ENCODE measurements at places on chromosomes 13 and 19.

DNA sequence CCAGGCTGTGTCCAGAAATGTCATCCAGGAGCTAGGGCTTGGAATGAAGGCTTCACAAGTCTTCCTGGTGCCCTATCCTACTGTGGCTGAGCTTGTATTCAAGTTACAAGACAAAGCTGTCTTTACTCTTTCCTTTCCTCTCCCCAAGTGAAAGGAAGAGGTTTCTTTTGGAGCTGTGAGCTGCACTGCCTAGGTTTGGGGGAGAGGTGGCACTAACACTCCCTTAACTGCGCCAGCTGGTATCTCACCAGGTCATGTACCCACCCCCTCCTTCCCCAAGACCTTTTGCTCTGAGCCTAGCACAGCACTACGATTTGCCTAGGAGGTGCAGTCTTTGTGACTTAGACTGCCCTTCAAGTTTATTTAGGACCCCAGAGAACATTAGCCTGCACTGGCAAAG lies 2053.6 kb upstream of the PRR20A start:
- DNase-seq: no peak
- H3K4me1 ChIP-seq: no peaks in the 10 kb centered on the region
- H3K27me3 ChIP-seq: no peaks in the 10 kb centered on the region
- no peak overlapping the region for H3K4me3 ChIP-seq
- H3K27ac ChIP-seq: no peak overlapping the region

DNA sequence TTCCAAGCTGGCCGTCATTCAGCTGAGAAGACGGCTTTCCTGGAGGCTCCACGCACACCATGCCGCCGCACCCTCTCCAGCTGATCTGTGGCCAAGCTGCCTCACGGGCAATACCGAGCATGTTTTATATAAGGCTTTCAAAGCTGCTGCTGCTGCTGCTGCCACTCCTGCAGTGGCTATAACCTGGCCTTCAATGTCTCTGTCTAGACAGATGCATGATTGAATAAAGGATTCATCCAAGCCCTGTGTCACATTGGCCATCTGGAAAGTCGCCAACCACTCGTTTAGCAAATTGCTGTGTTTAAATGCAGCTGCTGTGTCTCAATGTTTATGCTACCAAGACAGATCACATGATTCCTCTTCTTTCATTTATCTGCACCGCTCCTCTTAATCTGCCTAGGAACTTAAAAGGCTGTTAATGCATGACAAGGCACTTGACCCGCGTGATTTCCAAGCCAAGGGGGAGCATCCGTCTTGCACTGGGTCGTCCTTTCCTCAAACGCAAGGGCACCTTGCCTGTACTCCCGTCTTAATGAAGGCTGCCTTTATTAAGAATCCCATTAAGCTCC lies 114.3 kb downstream of the TEX26 start:
- H3K36me3 ChIP-seq: no peaks in the 10 kb centered on the region
- no peak overlapping the region for H3K4me3 ChIP-seq
- no peak for DNase-seq

- no peaks in the 10 kb centered on the region for H3K36me3 ChIP-seq
- H3K27ac ChIP-seq: no peak overlapping the region
- H3K4me1 ChIP-seq: no peaks in the 10 kb centered on the region
- no peak overlapping the region for H3K4me3 ChIP-seq
- DNase-seq: no peak
These were observed 516.5 kb downstream of the SUCLA2 start for GRCh38 chr13:47484548-47484947.

GRCh38 chr19:9917321-9917720 lies 19.0 kb downstream of the OLFM2 start:
- peaks cover 9% of the 10 kb centered on the region for H3K27me3 ChIP-seq
- no peaks in the 10 kb centered on the region for H3K36me3 ChIP-seq
- no peak overlapping the region for H3K4me3 ChIP-seq
- peaks cover 6% of the 10 kb centered on the region for H3K4me1 ChIP-seq
- DNase-seq: no peak

- no peaks in the 10 kb centered on the region for H3K4me1 ChIP-seq
- no peak overlapping the region for H3K27ac ChIP-seq
- peaks cover 52% of the 10 kb centered on the region for H3K36me3 ChIP-seq
- no peak for DNase-seq
- no peaks in the 10 kb centered on the region for H3K27me3 ChIP-seq
- no peak overlapping the region for H3K4me3 ChIP-seq
These were observed 16.8 kb upstream of the AKAP8 start for GRCh38 chr19:15396436-15396835.

DNA sequence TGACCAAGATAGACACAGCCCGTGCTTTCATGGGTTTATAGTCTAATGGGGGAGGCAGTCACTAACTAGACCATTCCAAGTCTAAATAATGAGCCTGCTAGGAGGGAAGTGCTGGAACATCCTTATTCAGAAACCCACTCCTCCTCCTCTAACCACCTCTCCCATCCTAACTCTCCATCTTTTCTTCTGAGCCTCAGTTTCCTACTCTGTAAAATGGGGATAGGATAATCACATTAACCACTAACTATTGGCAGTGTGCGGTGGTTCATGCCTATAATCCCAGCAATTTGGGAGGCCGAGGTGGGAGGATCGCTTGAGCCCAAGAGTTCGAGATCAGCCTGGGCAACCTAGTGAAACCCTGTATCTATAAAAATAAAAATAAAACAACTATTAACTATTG lies 68.7 kb downstream of the MAP4K1 start:
- H3K27me3 ChIP-seq: no peaks in the 10 kb centered on the region
- no peak overlapping the region for H3K4me3 ChIP-seq
- no peak for DNase-seq
- H3K27ac ChIP-seq: no peak overlapping the region
- peaks cover 18% of the 10 kb centered on the region for H3K4me1 ChIP-seq

DNA sequence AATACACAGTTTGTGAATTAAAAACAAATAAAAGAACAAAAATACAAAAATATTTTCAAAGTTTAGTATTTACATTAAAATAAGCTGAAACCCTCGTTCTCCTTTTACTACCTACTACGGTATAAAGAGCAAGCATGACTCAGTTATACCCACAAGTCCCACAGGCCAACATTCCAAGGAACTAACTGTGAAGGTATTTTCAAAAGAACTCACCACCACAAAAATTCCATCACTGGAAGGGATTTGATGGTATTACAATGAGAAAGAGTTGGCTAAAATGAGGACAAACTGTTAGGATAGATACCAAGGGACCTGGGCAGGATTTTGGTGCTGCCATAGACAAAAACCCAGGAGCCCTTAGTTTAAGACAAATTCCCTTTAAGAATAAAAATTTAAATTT lies 122.7 kb downstream of the TBC1D4 start:
- H3K4me1 ChIP-seq: no peaks in the 10 kb centered on the region
- H3K4me3 ChIP-seq: no peak overlapping the region
- H3K27ac ChIP-seq: no peak overlapping the region
- no peaks in the 10 kb centered on the region for H3K36me3 ChIP-seq
- H3K27me3 ChIP-seq: no peaks in the 10 kb centered on the region

DNA sequence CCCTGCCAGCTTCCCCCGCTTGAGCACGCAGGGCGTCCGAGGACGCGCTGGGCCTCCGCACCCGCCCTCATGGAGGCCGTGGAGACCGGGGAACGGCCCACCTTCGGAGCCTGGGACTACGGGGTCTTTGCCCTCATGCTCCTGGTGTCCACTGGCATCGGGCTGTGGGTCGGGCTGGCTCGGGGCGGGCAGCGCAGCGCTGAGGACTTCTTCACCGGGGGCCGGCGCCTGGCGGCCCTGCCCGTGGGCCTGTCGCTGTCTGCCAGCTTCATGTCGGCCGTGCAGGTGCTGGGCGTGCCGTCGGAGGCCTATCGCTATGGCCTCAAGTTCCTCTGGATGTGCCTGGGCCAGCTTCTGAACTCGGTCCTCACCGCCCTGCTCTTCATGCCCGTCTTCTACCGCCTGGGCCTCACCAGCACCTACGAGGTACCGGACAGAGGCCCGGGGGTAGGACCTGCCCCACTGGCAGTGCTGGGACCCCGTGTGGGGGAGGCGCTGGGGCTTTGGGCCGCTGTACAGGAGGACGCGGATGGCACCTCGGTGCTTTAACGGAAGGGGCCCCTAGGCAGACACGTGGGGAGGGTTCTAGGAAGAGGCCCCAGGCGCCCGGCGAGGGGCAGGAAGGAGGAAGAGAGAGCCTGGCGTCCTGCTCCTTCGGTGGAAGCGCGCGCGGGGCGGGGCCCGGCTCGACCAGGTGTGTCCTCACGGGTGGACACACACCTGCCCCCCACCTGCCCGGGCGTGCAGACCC lies 681 bp downstream of the SLC5A5 start:
- H3K4me3 ChIP-seq: no peak overlapping the region
- no peaks in the 10 kb centered on the region for H3K36me3 ChIP-seq
- DNase-seq: no peak
- H3K4me1 ChIP-seq: peaks cover 3% of the 10 kb centered on the region
- H3K27me3 ChIP-seq: peaks cover 4% of the 10 kb centered on the region

DNA sequence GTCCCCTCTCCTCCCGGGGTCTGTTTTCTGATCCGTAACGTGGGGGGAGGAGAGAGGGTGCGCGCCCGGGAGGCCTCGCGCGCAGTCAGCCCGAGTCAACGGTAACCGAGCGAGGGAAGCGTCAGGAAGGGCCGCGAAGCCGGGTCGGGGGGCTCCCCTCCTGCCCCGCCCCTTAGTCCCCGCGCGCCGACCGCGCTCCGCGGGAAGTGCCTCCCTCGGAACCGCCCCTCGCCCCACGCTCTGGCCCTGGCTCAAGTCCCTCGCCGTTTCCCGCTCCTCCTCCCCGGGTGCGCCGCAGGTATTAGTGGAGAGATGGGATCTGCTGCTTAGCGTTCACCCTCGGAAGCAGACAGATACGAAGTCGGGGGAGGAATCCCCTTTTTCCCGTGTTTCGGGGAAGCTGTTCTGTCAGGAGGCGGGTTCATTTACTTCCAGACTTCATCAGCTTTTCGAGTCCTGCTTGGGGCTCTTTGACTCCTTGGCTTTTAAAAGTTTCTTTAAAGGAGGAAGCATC lies 770 bp downstream of the HNRNPM start:
- peak overlapping the region; percentile 85 for H3K4me3 ChIP-seq
- no peak for DNase-seq
- peak overlapping the region; percentile 85 for H3K27ac ChIP-seq

- H3K36me3 ChIP-seq: no peaks in the 10 kb centered on the region
- H3K27ac ChIP-seq: no peak overlapping the region
- H3K27me3 ChIP-seq: no peaks in the 10 kb centered on the region
- no peaks in the 10 kb centered on the region for H3K4me1 ChIP-seq
These were observed 470.0 kb downstream of the TSHZ3 start for GRCh38 chr19:30879225-30879624.

GRCh38 chr19:7933828-7934725 lies 8.1 kb upstream of the CTXN1 start:
- no peaks in the 10 kb centered on the region for H3K27me3 ChIP-seq
- H3K36me3 ChIP-seq: peaks cover 13% of the 10 kb centered on the region
- no peak overlapping the region for H3K4me3 ChIP-seq
- H3K27ac ChIP-seq: no peak overlapping the region
- DNase-seq: no peak

- H3K4me1 ChIP-seq: no peaks in the 10 kb centered on the region
- no peak for DNase-seq
- no peaks in the 10 kb centered on the region for H3K27me3 ChIP-seq
These were observed 1.1 kb downstream of the ZNF566 start for GRCh38 chr19:36488118-36488845.

GRCh38 chr19:50233308-50233910 lies 30.0 kb downstream of the MYH14 start:
- no peaks in the 10 kb centered on the region for H3K27me3 ChIP-seq
- no peaks in the 10 kb centered on the region for H3K4me1 ChIP-seq
- H3K4me3 ChIP-seq: no peak overlapping the region
- no peaks in the 10 kb centered on the region for H3K36me3 ChIP-seq
- DNase-seq: no peak

- H3K4me3 ChIP-seq: no peak overlapping the region
- peak; percentile 24 for DNase-seq
- no peaks in the 10 kb centered on the region for H3K4me1 ChIP-seq
- no peak overlapping the region for H3K27ac ChIP-seq
These were observed 332.2 kb downstream of the MYO16 start for GRCh38 chr13:108961542-108962125.

DNA sequence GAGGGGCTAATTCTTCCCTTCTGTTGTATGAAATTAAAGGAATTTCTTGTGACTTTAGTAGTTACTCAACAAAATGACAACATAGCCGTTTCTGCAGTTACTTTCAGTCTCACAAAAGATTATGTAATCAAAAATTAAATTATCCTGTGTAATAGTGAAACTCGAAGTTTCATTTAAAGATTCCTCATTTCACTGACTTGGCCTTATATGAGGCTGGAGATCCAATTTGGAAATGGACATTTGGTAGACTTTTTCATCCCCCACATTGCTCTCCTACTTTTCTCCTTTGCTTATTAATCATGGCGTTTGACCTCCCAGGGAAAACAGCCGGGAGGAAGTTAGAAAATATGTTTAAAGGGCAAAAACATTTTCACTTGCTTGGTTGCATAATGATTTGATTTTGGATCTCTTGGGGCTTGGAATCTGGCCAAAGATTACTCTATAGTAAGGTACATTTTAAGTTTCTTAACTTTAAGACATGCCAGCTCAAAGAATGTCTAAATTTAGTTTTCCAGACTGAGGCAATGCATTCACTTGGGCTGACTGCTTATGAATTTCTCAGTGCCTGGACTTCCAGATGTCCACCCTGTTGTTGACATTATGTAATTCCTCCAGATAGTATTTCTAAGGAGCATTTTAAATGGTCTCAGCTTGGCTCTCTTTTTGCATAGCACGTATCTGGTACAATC lies 1364.9 kb upstream of the MIR17HG start:
- no peak overlapping the region for H3K4me3 ChIP-seq
- H3K4me1 ChIP-seq: no peaks in the 10 kb centered on the region
- H3K27ac ChIP-seq: no peak overlapping the region
- no peak for DNase-seq
- no peaks in the 10 kb centered on the region for H3K36me3 ChIP-seq

DNA sequence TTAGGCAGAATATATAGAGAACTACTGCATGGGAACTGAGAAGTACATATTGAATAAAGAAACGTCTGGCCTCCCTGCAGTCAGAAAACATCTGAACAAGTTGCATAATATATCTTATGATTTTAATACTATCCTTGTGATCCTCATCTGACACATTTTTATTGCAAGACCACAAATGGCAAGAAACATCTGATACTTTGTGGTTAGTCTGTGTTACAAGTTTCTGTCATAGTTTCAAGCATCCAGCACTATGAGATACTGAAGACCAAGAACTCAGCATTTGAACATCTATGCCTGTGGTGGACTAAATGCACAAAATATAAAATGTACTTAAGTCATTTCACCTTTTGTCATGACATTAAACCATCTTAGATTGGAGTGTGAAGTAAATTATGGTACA lies 1175.8 kb upstream of the MIR17HG start:
- no peak overlapping the region for H3K4me3 ChIP-seq
- no peak overlapping the region for H3K27ac ChIP-seq
- DNase-seq: no peak
- H3K36me3 ChIP-seq: no peaks in the 10 kb centered on the region

DNA sequence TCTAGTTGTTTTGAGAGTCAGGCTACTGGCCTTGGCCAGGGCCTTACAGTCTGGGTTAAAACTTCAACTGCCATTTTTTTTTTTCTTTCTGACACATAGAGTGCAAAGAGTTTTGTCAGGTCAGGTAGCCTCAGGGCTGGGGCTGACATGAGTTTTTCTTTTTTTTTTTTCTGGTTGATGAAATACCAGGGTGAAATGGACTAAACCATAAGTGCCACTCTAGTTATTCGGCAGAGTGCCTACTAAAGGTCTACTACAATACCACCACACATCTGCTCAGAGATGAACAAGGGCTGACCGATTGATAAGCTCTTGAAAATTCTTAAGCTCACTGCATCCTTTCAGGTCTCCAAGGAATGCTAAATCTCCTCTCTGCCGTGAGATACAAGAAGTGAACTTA lies 4.4 kb upstream of the ZNF320 start:
- no peak overlapping the region for H3K27ac ChIP-seq
- no peaks in the 10 kb centered on the region for H3K4me1 ChIP-seq
- no peaks in the 10 kb centered on the region for H3K27me3 ChIP-seq
- H3K4me3 ChIP-seq: no peak overlapping the region

Measured in GM12878 (cell line).